ENCODE measurements at places on chromosomes 2 and 18.

- DNase-seq = peak; percentile 36
Measured at GRCh38 chr2:181070119-181070835, 89.9 kb downstream of the UBE2E3 start.

DNA sequence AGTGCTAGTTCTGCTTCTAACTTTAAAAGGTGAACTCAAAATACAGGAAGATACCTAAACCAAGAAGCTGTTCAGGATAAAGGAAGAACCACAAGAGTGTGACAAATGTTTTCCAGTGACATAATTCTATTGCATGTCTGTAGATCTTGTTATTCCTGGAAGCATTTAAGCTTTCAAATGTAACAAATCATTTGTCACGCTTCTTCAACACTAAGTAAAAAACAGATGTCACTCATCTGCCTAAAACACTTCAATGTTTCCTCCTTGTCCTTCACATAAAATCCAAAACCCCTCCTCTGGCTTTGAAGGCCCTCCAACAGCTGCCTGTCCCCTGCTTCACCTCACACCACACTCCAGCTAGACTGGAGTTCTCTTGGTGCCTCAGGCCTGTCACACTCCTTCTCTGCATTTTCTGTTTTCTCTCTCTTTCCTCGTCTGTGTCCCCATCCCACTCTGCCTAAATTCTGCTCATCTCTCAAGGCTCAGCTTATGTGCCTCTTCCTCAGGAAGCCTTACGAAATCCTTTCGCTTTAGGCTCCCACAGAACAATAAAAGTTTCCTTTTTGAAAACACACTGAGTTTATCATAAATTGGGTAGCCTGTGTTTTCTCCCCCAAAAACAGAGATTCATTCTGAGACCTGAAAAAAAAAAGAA, 6.4 kb upstream of the CLEC4F start:
- no peak for DNase-seq

- DNase-seq = no peak
Measured at GRCh38 chr2:80971-81736, 34.8 kb upstream of the FAM110C start.

- no peak for DNase-seq
Measured at GRCh38 chr2:44680424-44680971, 261.0 kb upstream of the SIX3 start.

DNA sequence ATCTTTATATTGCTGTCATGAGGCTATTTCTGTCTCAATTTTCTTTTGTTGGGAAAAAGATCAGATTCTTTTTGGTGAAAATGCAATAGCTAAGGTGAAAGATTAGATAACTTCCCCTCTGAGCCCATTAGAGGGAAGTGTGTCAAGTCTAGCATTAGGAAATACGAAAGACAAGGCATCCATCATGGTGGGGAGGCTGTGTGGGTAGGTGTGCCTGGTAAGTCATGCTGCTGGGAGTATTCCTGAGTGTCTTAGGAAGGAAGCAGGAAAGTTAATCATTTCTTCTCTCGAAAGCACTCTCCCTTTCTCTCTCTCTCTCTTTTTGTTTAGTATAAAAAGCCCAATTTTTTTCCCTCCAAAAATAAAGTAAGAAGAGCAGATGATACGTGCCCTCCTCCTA, 780.2 kb upstream of the FSHR start:
- DNase-seq = no peak

- no peak for DNase-seq
Measured at GRCh38 chr2:144324446-144325045, 195.4 kb downstream of the ZEB2 start.

GRCh38 chr2:176140513-176141317, 10.6 kb upstream of the HOXD4 start:
- peak; percentile 48 for DNase-seq

GRCh38 chr2:143842836-143843235, 677.1 kb downstream of the ZEB2 start:
- DNase-seq = no peak

GRCh38 chr2:119753041-119753929, 6.4 kb upstream of the PTPN4 start:
- DNase-seq = peak; percentile 41

- DNase-seq = no peak
Measured at GRCh38 chr2:222269132-222269531, 29.7 kb downstream of the PAX3 start.

- DNase-seq = no peak
Measured at GRCh38 chr2:63268946-63269345, 218.3 kb downstream of the OTX1 start.

- DNase-seq = no peak
Measured at GRCh38 chr2:65620026-65620425, 187.6 kb upstream of the SPRED2 start.

DNA sequence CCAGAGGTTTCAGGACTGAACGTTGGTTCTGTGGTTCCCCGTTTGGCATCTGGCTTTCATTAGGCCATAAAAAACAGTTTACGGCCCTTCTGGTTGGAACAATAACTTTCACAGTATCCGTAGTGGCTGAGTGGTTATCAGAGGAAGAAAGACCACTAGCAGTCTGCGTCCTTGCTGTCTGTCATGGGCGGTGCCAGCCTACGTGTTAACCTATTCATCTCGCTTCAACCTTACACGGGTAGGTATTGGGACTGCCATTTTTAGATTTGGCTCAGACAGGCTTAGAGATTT, 42.6 kb upstream of the ROCK2 start:
- no peak for DNase-seq

GRCh38 chr2:100891906-100892642, 72.1 kb downstream of the NPAS2 start:
- peak; percentile 65 for DNase-seq

DNA sequence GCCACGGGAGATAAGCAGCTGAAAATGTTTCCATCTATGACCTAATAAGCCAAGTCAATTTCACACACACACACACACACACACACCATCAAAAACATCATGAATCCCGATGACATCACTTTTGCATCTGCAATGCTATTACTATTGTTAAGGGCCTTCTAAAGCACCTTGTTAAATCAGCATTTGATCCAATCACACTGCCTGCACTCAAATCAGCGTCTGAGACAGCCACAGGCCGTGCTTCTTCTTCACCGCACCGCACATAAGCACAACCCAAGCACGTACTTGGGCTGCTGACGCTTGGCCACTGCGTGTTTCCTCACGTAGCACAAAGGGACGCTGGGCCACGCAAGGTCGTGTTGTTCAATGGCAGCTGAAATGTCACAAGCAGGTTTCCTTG, 15.8 kb upstream of the MTCL1 start:
- DNase-seq = no peak

- DNase-seq = no peak
Measured at GRCh38 chr2:102718387-102719316, 43.2 kb upstream of the TMEM182 start.

GRCh38 chr18:45449418-45450227, 165.7 kb upstream of the SLC14A2 start:
- DNase-seq = no peak

DNA sequence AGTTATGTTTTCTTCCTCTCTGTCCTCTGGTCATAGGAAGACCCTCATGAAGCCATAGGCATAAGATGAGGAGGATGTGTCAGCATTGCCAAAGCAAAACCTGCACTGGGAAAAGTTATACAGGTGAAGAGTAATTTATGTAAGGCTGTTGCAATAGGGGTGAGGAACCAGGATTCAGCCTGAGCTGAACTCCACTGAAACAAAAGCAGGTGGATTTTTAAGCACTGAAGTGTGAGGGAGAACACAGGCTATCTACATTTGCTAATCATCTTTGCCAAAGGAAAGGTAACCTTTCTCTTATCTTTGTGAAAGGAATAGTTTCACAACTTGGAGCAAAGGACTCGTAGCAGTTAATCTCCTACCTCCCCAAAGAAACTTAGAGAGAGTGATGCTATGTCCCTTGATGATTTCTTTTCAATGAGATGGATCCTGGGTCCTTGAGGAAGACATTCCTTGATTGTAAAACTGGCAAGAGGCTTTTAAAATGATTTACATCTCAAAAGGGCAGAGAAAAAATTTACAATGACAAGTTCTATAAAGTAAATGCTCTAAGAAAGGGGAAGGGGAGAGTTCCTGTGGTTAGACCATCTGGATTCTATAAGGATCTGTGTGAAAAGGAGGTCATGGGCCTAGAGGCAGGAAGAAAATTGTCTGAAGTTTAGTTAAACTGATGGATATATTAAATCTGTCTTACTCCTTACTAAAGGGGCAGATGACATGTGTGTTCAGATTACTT, 385.4 kb upstream of the CDH7 start:
- no peak for DNase-seq

GRCh38 chr18:79624356-79625170, 55.0 kb upstream of the CTDP1 start:
- no peak for DNase-seq

DNA sequence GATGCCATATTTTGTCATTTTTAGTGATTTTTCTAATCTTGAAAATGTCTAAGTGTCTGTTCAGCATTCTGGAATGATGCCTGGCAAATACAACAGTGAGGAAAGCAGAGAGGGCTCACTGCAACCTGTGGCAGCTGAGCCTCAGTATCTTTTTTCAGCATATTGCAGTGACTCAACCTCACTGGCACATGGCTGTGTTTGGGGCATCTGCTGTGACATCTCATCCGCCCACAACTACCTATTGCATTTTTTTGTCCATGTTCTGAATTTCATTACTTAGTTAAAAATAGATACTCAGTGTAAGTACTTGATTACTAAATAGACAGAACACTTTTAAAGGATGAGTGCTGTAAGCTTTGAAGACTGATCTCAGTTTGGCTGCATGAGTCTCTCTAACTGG, 10.7 kb downstream of the BABAM2 start:
- DNase-seq = no peak

- no peak for DNase-seq
Measured at GRCh38 chr2:126884861-126885750, 13.6 kb upstream of the TEX51 start.

DNA sequence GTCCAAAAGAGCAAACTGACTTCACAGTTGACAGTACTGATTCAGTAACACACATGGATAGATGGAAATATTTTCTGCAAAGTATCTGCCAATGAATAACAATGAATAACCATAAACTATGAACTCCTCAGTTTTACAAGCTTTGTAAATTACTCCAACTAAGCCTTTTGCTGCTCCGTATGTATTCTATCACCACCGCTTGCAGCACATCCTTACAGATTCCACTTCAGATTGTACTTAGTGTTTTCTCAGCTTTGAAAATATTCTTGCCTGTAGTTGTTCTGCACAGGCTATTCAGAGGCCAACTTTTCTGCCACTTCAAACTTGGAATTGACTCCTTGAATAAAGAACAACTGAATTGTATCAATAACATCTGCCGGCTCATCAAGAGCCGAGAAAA, 36.2 kb downstream of the TLK1 start:
- no peak for DNase-seq

GRCh38 chr2:156541229-156541628, 105.0 kb downstream of the GPD2 start:
- no peak for DNase-seq

- no peak for DNase-seq
Measured at GRCh38 chr2:216873573-216873972, 13.7 kb upstream of the TNP1 start.

DNA sequence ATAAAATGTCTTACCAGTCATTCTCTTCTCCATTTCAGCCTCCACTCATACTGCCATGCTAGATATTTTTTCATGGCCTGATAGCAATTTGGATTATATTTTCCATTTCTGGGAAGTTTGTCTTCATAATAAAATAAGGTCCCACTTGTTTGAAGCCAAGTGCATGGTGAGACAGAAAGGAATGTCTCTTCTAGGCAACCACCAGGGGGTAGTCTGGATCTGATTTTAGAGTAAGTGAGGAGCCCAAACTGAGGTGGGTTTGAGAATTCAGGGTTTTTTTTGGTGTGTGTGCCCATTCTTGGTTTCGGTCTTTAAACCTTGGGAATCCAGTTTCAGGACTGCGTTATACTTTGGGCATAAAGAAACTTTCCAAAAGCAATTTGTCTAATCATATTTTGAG, 315.5 kb downstream of the RPRM start:
- DNase-seq = peak; percentile 53

DNA sequence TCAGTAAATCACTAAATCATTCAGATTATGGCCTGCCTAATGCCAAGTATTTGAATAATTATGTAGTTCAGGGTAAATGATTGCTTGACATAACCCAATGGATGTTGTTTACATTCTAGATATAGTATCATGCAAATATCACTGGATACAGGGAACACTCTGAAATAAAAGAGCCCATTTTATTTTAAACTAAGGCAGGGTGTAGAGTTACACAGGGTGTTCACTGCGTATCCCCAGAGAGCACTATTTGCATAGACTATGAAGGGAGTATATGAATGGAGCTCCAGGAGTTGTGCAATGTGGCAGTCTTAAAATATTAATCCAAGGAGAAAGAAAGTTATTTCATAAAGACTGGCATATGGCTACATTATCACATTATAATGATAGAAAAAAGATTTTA, 701.1 kb upstream of the KLHL29 start:
- no peak for DNase-seq

DNA sequence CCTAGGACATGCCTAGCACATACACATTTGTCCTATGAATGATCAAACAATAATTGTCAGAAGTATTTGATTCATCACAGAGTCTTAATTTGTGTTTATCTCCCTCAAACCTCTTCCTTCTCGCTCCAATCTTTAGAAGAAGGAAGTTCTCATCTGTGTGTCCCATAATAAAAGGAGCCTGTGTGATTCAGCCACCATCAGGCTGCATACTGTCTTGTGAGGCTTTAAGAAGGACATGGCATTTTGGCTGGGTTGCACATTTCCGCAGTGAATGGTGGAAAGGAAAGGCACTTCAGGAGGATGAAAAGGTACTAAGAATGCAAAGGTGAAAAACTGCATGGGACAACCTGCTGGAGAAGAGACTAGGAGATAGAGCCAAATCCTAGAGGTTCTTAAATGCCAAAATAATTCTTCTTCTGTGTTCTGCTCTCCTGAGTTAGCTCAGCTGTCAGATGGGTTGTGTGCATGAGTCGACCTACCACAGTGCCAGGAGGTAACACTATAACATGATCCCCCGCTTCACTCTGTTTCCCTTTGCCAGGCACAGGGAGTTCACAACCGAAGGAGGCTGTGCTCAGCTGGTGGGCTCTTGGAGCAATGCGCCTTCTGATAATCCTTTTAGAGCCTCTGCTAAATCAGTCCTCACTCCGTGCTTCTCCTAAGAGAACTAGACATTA, 120.1 kb downstream of the IRS1 start:
- no peak for DNase-seq

DNA sequence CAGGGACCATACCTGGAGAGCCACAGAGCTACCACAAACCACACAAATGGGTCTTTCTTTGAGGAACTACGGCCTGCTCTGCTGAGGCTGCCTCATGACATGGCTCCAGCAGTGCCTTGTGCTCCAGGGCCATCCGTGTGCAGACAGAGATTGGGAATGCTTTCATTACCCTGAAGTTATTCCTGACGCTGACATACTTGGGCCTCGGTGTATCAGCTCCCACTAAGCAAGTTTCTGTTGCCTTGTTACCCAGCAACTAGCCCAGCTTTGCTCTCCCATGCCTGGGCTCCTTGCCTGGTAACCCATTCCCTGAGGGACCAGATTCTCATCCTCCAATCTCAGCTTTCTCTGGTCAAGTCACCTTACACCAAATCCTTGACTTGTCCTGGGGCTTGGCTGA, 80.3 kb upstream of the FZD7 start:
- DNase-seq = no peak

GRCh38 chr2:120958623-120959366, 223.1 kb downstream of the GLI2 start:
- DNase-seq = no peak

GRCh38 chr2:73822276-73822675, 6.5 kb upstream of the STAMBP start:
- DNase-seq = no peak

- DNase-seq = no peak
Measured at GRCh38 chr18:944440-944839, 39.8 kb downstream of the ADCYAP1 start.
